ENCODE measurements at places on chromosomes 3 and 15. TPM values are rescaled to one million over a fixed set of nuclear protein-coding genes. Genes with fewer than 3 reads are reported as not detected.

Gene CPOX
- total RNA-seq: 26.3 TPM

Gene CGNL1
- 4.0 TPM for total RNA-seq

Gene COL7A1
- total RNA-seq: 3.0 TPM

Gene CCDC39
- 3.3 TPM for total RNA-seq

Gene SPESP1
- not detected for total RNA-seq

Gene VGLL3
- total RNA-seq: 1.8 TPM

Gene EIF2B5
- total RNA-seq: 36.4 TPM

Gene ALPK3
- 9.5 TPM for total RNA-seq

Gene ACP3
- not detected for total RNA-seq

Gene SPATA16
- total RNA-seq: not detected

Gene EEF1AKMT4
- total RNA-seq: 6.0 TPM

Gene SLMAP
- total RNA-seq: 36.4 TPM

Gene ACVR2B
- total RNA-seq: 89.5 TPM

Gene ACOX2
- total RNA-seq: 4.3 TPM

Gene CCR3
- total RNA-seq: not detected

Gene CAND2
- 2.4 TPM for total RNA-seq

Gene TMCO5A
- total RNA-seq: not detected

Gene OR5K2
- total RNA-seq: not detected

Gene KBTBD13
- not detected for total RNA-seq

Gene MKRN3
- not detected for total RNA-seq

Gene ERICH6
- not detected for total RNA-seq

Gene LDHAL6B
- not detected for total RNA-seq

Measured in neural progenitor cell (in vitro differentiated cells).